ENCODE measurements at places on chromosomes 11 and 22. TPM values are rescaled to one million over a fixed set of nuclear protein-coding genes. Genes with fewer than 3 reads are reported as not detected.
A peak's percentile ranks its signal among the peaks of the same experiment; 100 is the strongest.

The NELL1 gene
- total RNA-seq = 0.09 TPM

The MTNR1B gene
- total RNA-seq = not detected

The VPREB3 gene
- total RNA-seq = 0.50 TPM

The TRIM49 gene
- not detected for total RNA-seq

The RASSF10 gene
- total RNA-seq = 2.9 TPM

The PRR33 gene
- not detected for total RNA-seq

The RANBP1 gene
- 531 TPM for total RNA-seq

The TRIM49D1 gene
- total RNA-seq = not detected

DNA sequence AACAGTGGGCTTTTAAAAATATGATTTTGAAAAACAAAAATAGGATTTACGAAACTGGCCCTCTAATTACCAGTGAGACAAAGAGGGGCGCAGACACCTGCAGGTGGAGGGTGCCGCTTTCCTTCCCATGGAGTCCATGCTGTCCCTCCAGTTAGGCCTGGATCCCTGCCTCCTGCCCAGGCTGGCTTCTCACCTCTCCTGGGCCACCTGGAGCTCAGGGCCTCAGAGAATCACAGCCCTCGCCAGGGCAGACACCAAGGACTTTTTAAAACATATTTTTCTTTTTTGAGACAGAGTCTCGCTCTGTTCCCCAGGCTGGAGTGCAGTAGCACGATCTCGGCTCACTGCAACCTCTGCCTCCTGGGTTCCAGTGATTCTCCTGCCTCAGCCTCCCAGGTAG, 1437.2 kb downstream of the TBC1D22A start:
- peaks cover 10% of the 10 kb centered on the region for H3K4me1 ChIP-seq
- H3K4me3 ChIP-seq = no peak overlapping the region
- DNase-seq = no peak

- no peak overlapping the region for H3K4me3 ChIP-seq
- no peaks in the 10 kb centered on the region for H3K27me3 ChIP-seq
- no peak overlapping the region for H3K27ac ChIP-seq
- H3K36me3 ChIP-seq = no peaks in the 10 kb centered on the region
Observed at GRCh38 chr11:133985981-133986944, 29.5 kb upstream of the IGSF9B start.

- H3K27ac ChIP-seq = no peak overlapping the region
- H3K4me1 ChIP-seq = 0 out of 2 replicates have a peak, but pooled peaks cover 5% of the 10 kb centered on the region
- no peak for DNase-seq
- H3K36me3 ChIP-seq = peaks cover 6% of the 10 kb centered on the region
- no peak overlapping the region for H3K4me3 ChIP-seq
Observed at GRCh38 chr22:48520884-48521588, 1306.6 kb downstream of the BRD1 start.

- no peak overlapping the region for H3K27ac ChIP-seq
- H3K36me3 ChIP-seq = no peaks in the 10 kb centered on the region
- no peaks in the 10 kb centered on the region for H3K27me3 ChIP-seq
- H3K4me3 ChIP-seq = no peak overlapping the region
- DNase-seq = peak; percentile 94
Observed at GRCh38 chr11:1825039-1825740, 9.6 kb upstream of the SYT8 start.

GRCh38 chr11:92123540-92123939, 101.1 kb upstream of the FAT3 start:
- H3K4me1 ChIP-seq = no peaks in the 10 kb centered on the region
- H3K36me3 ChIP-seq = no peaks in the 10 kb centered on the region
- no peak for DNase-seq
- H3K27me3 ChIP-seq = no peaks in the 10 kb centered on the region
- no peak overlapping the region for H3K4me3 ChIP-seq

DNA sequence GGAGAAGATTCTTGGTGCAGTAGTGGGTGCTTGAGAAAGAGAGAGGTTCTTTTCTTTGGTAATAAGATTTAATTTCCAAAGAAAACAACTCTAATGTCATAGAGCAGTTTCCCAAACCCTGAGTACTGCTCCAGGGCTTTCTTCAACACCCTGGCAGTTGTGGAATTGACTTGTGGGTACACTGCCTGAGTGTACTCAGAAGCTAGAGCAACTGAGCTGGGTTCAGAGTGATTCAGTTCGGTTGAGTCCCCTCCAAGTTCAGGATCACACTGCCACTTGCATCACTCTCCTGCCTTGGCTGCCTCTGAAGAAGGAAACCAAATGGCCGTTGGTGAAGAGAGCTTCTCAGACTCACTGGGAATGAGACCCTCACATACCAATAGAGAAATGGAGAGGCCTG, 5.3 kb downstream of the DMC1 start:
- no peak for DNase-seq
- H3K36me3 ChIP-seq = peaks cover 5% of the 10 kb centered on the region
- H3K4me3 ChIP-seq = no peak overlapping the region
- peaks cover 3% of the 10 kb centered on the region for H3K4me1 ChIP-seq
- H3K27ac ChIP-seq = no peak overlapping the region
- no peaks in the 10 kb centered on the region for H3K27me3 ChIP-seq

GRCh38 chr22:42960531-42961399, 54.2 kb downstream of the PACSIN2 start:
- peaks cover 8% of the 10 kb centered on the region for H3K36me3 ChIP-seq
- no peaks in the 10 kb centered on the region for H3K27me3 ChIP-seq
- DNase-seq = no peak

DNA sequence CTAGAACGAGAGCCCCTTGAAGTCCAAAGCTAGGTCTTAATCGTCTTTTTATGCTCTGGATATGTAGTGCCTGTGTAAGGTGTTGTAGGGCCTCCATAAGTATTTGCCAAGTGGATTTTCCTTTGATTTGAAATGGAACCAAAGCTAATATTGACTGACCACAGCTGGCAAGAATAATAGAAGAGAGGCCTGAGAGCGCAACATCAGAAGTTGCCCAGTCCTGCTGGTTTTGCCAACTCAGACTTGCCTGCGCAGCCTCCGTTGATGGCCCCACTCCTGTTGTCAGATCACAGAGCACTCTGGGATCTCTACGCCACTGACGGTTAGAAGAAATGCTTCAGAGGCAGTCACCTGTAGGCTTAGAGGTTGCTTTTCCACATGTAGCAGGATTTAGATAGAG, 251.2 kb downstream of the TENM4 start:
- H3K36me3 ChIP-seq = peaks cover 9% of the 10 kb centered on the region
- no peak overlapping the region for H3K4me3 ChIP-seq
- H3K27ac ChIP-seq = no peak overlapping the region
- no peak for DNase-seq

GRCh38 chr11:68775951-68776388, 24.6 kb upstream of the TESMIN start:
- no peak overlapping the region for H3K4me3 ChIP-seq
- H3K36me3 ChIP-seq = no peaks in the 10 kb centered on the region
- H3K27ac ChIP-seq = no peak overlapping the region
- no peaks in the 10 kb centered on the region for H3K27me3 ChIP-seq

GRCh38 chr11:60389279-60389910, 6.9 kb upstream of the MS4A14 start:
- DNase-seq = no peak
- H3K36me3 ChIP-seq = no peaks in the 10 kb centered on the region
- no peak overlapping the region for H3K4me3 ChIP-seq
- H3K27ac ChIP-seq = no peak overlapping the region

GRCh38 chr11:97961431-97961830, 1059.3 kb upstream of the CNTN5 start:
- H3K27ac ChIP-seq = no peak overlapping the region
- H3K4me1 ChIP-seq = no peaks in the 10 kb centered on the region
- no peaks in the 10 kb centered on the region for H3K36me3 ChIP-seq
- no peak overlapping the region for H3K4me3 ChIP-seq
- no peaks in the 10 kb centered on the region for H3K27me3 ChIP-seq

- no peak overlapping the region for H3K4me3 ChIP-seq
- no peaks in the 10 kb centered on the region for H3K27me3 ChIP-seq
- H3K27ac ChIP-seq = no peak overlapping the region
- no peaks in the 10 kb centered on the region for H3K4me1 ChIP-seq
- no peaks in the 10 kb centered on the region for H3K36me3 ChIP-seq
Observed at GRCh38 chr11:111734101-111734953, 31.9 kb downstream of the PPP2R1B start.

DNA sequence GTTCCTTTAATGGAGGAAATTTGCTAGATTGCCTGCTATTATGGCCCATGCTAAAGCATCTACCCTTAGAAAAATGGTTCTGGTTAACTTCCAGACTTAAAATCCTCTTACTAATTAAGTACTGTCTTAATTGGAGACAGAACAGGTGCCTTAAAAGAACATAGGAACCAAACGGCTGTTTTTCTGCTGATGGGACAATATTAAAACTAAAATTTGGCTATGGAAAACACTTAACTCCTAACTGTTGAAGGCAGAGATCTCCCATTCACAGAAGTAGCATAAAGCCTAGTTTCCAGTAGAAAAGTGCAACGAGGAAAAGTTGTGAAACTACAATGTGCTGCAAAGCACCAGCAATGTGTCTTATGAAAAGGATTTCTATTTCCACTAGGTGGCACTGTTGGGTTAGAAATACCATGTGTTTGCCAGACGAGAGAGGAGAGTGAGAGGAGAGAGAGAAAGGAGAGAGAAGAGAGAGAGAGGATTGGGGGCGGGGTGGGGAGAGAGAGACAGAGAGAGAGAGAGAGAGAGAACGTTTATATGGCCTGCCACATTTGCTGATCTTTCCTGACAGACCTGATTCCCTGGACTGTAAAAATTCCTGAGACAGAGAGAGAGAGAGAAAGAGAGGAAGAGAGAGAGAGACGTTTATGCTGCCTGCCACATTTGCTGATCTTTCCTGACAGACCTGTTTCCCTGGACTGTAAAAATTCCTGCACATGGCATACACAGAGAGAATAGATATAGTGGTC, 51.5 kb downstream of the FAM181B start:
- peaks cover 15% of the 10 kb centered on the region for H3K36me3 ChIP-seq
- DNase-seq = peak; percentile 45
- no peaks in the 10 kb centered on the region for H3K4me1 ChIP-seq
- no peak overlapping the region for H3K4me3 ChIP-seq

DNA sequence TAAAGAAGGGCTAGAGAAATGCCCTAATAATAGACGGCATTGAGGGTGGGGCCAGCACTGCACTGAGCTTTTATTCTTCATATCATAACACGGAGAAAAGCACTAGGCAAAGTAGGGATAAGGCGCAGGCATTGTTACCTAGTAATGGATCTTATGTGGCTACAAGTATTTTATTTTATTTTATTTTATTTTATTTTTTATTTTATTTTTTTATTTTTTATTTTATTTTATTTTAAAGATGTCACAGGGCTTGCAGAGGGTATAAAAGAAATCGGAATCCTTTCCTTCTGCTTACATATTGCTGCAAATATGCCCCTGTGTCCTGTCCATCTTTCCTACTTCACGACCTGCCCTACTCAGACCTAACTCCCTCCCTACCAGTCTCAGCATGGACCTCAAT, 452.0 kb upstream of the KIRREL3 start:
- H3K27ac ChIP-seq = no peak overlapping the region
- no peaks in the 10 kb centered on the region for H3K27me3 ChIP-seq
- DNase-seq = no peak
- H3K4me3 ChIP-seq = no peak overlapping the region
- H3K4me1 ChIP-seq = peaks cover 5% of the 10 kb centered on the region
- no peaks in the 10 kb centered on the region for H3K36me3 ChIP-seq

DNA sequence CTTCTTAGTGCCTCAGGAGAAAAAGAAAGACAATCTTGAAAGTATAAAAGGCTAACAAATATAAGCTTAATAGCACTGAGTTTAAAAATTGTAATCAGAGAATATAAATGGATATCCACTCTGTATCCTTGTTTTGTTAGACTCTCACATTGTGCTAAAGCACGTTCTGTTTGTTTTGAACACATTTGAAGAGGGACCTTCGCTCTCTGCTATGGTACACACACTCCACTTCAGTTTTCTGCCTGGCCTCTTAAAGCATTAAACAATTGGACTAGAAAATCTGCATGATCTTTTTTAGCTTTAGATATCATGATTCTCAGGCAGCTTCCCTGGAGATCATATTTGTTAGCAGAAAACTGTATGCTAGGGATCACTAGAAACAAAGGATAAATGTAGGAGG, 40.3 kb upstream of the PGR start:
- H3K36me3 ChIP-seq = no peaks in the 10 kb centered on the region
- no peak for DNase-seq
- H3K27me3 ChIP-seq = no peaks in the 10 kb centered on the region

- H3K27ac ChIP-seq = no peak overlapping the region
- no peaks in the 10 kb centered on the region for H3K27me3 ChIP-seq
- no peak overlapping the region for H3K4me3 ChIP-seq
- H3K36me3 ChIP-seq = no peaks in the 10 kb centered on the region
- H3K4me1 ChIP-seq = no peaks in the 10 kb centered on the region
- peak; percentile 78 for DNase-seq
Observed at GRCh38 chr11:6315811-6316425, 4.4 kb downstream of the CAVIN3 start.

DNA sequence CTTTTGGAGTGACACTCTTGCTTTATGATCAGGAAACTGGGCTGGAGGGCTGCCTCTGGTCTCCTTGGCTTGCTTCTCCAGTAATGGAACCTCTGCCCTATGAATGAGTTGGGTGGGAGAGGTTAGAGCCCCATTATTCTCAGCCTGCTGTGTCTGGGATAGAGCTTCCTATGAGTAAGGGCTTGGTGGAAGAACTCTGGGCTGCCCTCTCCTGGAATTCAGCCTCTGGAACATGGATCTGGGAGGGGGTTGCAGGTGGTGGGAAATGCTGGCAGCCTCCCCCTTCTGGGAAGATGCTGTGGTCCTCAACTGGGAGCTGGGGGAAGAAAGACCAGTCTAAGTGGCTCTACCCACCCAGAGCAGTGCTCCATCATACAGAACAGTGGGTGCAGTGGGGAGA, 81.8 kb upstream of the SYN3 start:
- no peak overlapping the region for H3K4me3 ChIP-seq
- H3K36me3 ChIP-seq = no peaks in the 10 kb centered on the region
- no peak for DNase-seq
- H3K27ac ChIP-seq = no peak overlapping the region
- no peaks in the 10 kb centered on the region for H3K4me1 ChIP-seq
- H3K27me3 ChIP-seq = no peaks in the 10 kb centered on the region

DNA sequence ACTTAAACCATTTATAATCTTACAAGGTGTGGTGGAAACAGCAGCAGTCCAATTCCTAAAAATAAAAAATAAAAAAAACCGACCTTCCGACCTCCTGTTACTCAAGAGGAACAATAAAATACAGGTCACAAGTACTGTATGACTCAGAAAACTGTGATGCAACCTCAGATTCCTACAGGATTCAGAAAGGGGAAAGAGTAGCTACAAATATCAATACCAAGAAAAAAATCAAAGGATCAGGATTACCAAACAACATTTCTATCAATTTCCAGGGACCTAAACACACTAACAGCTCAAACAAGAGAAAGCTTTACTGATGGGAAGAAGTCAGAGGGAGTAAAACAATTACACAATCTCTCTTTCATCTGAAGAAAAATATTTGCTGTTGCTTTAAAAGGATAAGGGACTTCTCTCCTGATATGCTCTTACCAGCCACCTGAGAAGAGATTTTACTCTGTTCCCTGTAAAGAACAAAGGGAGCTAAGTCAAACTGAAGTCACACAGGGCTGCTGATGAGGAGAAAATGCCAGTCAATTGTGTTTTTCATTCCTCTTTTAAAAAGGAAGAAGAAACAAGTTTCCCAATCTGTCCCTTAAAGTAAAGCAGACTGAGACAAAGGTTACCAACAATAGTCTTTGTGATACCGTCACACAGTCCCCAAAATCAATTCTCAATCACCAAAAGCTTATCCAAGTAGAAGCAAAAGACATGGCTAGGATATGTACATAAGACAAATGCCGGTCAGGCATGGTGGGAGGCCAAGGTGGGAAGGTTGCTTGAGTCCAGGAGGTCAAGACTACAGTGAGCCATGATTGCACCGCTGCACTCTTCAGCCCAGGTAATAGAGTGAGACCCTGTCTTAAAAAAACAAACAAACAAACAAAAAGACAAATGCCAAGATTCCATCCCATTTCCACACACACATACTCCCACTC, 39.3 kb downstream of the AMBRA1 start:
- no peaks in the 10 kb centered on the region for H3K27me3 ChIP-seq
- H3K36me3 ChIP-seq = no peaks in the 10 kb centered on the region
- H3K27ac ChIP-seq = peak overlapping the region; percentile 44
- no peak for DNase-seq
- no peak overlapping the region for H3K4me3 ChIP-seq
- H3K4me1 ChIP-seq = peaks cover 3% of the 10 kb centered on the region
